ENCODE measurements at places on chromosomes 4 and X.

DNA sequence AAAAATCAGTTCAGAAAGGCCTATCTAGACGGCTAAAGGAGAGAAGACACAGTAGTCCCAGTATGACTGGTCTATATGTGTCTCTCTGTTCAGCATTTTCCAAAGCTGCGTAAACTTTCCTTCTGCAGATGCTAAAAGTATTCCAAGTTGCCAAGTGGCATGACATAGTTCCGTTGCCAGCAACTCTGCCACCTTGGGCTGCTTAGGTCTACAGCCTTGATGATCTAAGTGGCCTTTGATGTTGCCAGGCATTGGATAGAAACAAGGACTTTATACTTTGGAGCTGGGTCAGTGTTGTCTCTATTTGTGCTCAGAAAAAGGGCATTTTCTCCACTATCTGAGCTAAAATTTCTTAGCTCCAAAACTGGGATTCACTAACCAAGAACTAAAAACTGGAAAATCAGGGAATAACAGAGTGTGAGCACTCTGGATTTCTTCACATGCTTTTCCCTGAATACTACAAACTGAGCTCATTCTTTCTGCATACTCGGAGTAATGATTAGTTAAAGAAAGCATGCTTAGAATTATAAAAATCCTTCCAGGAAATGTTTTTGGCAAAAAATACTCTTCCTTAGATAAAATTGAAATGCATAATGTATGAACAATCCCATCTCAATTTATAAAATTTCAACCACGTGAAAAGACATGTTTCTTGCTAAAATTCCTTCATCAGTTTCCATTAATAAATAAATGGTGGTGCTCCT lies 191.4 kb downstream of the ADAMTS3 start:
- DNase-seq = no peak

DNA sequence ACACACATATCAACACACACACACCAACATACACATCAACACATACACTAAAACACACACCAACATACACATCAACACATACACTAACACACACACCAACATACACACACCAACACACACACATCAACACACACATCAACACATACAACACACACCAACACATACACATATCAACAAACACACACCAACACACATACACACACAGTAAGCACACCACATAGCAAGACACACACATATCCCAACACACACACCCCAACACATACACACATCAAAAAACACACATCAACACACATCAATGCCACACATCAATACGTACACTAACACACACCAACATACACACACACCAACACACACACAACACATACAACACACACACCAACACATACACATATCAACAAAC lies 40.9 kb upstream of the MAN2B2 start:
- no peak for DNase-seq

- DNase-seq = no peak
These were observed 41.3 kb downstream of the KLHL5 start for GRCh38 chr4:39103291-39103690.

GRCh38 chr4:185896817-185897488 lies 85.0 kb upstream of the SORBS2 start:
- DNase-seq = no peak

DNA sequence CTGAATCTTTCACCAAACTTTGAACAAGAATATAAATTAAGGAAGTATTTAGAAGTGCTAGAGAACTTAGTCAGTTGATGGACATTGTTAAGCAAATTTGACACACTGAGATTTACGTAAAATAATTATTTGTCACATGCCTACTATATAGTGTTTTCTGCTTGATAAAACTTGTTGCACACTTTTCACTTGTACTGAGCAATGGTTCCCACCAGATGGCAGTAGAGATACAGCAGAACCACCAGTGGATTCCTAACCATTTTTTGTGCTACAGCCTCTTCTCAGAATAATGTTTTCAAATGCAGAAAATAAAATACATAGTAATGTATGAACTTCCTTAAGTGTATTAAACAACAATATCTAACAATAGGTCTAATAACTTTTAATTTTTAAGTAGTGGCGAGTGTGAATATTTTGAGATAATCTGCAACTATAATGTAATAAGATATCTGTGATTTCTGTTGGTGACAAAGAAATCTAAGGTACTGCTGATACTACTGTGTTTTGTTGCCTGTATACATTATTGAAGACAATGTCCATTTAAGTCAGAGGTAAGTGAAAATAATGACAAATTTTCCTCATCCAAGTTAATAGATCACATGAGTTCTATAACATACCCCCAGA lies 81.2 kb downstream of the APOOL start:
- DNase-seq = peak; percentile 35

DNA sequence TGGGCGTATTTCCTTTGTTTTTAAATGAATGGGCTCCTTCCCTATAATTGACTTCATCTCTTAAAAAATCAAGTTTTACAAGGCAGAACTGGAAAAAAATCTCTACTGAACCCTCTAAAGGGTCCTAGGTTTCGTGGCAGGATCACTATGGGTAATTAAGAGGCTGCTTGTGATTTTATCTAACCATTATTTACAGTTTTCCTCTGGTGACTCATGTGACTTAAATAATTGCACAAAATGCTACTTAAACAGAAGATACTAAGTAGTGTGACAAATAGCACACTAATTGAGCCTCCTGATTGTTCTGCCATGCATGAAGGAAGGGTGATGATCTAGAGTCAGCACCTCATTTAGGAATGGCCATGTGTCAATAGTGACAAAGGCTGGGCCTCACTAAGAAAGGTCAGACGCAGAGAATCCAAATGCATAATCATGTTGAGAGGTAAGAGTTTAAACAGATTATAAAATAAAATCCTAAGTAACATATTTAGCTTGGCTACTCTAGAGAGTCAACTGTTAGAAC lies 35.5 kb downstream of the OFD1 start:
- no peak for DNase-seq

GRCh38 chr4:1244978-1245471 lies 3.9 kb downstream of the CTBP1 start:
- no peak for DNase-seq

GRCh38 chr4:110660755-110661154 lies 37.9 kb upstream of the PITX2 start:
- no peak for DNase-seq

DNA sequence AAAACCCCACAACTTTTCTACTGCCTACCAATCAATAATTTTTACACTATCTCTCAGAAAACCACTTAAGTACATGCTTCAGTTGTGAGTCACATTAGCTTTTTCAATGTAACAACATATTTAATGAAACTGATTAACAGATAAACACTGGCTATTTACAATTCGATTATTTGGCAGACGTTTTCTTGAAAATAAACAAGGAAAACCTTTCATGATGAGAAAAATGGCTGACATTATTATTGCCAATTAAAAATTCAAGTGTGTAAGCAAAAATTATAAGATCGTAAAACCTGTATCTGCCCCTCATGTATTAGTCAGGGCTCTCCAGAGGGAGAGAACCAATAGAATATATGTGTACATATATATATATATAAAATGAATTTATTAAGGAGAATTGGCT lies 1555.5 kb upstream of the IGFBP7 start:
- no peak for DNase-seq

- DNase-seq = no peak
These were observed 17.1 kb upstream of the AADAT start for GRCh38 chr4:170106900-170107299.

DNA sequence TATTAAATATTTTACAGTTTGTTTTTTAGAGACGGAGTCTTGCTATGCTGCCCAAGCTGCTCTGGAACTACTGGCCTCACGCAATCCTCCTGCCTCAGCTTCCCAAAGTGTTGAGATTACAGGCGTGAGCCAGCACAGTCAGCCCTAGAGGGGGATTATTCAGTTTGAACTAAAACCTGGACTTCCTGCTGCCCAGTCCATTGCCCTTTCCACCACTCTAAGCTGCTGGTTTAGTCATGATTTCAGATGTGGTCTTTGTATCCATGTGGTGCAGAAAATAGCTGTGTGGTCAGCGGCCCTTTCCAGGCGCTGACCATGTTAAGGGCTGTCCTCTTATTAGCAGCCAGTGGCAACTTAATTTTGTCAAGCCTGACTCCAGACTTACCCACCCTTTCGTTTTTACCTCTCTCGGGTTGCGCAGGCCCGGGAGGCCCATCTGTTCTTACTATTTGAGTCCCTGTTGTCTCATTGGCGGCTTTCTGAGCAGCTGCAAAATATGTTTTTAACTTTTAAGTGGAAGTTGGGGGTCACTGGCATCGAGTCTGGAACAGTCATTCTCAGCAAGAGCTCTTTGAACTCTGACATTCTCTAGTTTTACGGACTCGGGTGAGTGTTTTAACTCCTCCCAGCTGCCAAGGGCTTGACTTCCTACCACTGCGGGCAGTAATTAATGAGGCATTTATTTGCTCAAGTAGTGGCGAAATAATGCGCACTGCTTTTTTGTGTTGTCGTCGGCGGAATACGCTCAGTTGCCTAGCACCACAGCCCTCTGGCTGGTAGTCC lies 773 bp upstream of the VMA21 start:
- no peak for DNase-seq

- no peak for DNase-seq
These were observed 12.2 kb upstream of the FMR1 start for GRCh38 chrX:147899379-147900114.

- DNase-seq = no peak
These were observed 85.3 kb upstream of the TLL1 start for GRCh38 chr4:165787516-165788274.

DNA sequence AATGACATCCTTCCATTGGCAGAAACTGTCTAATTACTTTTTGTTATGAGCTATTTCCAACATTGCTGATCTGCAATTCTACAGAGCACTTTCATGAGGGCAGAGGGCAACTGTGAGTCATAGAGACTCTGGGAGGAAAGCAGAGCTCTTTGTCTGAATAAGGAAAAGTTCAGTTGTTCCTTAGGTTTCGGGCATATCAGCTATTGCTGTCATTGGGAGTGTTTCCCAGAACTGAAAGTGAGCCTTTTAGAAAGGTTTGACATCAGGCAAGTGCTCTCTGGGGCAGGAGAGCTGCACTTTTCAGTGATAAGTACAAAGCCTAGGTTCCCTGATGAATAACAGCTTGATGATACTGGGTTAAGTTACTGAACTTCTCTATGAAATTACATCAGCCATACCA lies 119.2 kb upstream of the EDNRA start:
- no peak for DNase-seq

DNA sequence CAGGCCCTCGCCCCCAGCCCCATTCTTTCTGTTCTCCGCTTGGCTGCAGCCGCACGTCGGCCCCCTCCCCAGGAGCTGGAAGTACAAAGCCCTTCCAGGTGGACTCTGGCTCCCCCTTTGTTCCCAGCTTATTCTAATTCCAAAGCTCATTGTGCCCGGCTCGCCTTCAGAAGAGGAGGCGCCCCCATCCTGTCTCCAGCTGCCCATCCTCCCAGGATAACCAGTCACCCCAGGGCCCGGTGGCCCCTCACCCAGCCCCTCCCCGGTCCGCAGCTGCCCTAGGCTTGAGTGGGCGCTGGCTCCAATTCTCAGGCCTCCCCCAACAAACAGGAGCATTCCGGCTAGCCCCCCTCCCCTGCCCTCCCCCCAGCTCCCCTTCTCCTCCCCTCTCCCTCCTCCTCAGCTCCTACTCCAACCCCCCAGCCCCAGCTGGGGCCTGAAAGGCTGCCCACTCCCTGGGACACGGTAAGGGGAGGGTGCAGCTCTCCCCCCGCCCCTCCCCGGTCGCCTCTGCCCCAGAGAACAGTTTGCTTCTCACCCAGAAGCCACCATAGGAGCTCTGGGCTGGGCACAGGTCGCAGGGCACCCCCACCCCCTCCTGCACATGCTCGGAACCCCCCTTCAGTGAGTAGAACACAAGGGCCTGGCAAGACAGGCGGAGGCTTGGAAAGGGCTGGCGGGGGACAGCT lies 3.1 kb upstream of the SLC6A8 start:
- no peak for DNase-seq

DNA sequence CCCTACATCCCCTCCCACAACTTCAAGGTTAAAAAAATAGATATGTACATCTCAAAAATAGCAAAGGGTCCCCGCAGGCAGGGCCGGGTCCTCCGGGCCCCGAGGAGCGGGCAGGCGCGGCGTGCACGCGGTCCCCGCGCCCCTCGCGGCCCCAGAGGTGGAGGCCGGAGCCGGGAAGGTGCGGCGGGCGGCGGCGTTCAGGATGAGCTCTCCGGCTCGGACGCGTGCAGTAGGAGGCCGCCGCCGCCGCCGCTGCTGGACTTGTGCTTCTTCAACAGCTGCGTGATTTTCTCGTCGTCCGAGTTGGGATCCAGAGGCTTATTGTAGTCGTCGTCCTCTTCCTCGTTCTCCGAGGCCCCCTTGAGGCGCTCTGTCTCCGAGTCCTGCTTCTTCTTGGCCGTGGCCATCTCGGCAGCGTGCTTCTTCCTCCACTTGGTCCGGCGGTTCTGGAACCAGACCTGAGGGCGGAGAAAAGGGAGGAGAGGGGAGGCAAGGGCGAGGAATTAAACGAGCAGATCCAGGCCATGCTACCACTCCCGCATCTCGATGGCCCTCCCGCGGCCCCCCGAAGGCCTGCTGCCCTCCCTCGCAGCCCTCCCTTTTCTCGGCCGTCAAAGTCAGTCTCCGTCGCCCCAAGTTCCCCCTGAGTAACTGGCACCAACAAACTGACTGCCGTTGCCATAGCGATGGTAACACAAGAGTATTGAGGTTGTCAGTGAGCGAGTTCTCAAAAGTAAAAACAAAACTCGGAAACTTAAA lies 5.8 kb downstream of the NKX6-1 start:
- no peak for DNase-seq

GRCh38 chr4:182486881-182487280 lies 243.7 kb downstream of the TENM3 start:
- DNase-seq = no peak

DNA sequence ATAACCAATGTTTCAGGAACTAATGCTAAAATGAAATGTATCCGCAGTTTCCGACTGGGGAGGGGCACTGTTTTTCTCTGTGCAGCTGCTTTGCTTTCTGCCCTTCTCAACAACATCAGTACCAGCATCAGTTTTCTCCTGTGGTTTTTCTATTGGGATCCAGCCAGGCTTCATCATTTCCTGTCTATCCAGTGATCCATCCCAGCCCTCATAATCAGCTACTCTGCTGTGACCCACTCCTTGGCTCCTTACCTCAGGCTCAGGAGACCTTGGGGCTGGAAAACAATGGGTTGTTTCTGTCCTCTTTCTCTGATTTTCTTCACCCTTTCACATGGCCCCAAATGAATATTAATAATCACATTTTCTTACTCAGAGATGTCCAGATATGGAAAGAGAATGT lies 222.2 kb upstream of the DKK2 start:
- no peak for DNase-seq

DNA sequence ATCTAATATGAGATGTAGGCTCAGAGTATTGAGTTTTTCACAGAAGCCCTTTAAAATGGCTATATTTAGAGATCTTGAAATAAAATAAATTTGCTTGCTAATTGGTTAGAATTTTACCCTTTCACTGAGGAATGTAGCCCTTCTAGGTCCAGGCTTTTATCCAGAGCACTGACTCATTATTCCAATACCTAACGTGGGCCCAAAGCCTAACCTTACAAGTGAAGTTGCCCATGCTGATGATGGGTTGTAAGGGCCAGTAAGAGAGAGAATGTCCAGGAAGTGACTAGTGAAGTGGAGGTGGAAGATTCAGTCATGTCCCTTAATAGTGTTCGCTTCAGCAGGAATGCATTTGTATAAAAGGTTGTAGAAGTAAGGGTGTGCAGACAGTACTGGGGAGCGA lies 155.9 kb downstream of the STIM2 start:
- no peak for DNase-seq

GRCh38 chr4:156190615-156191014 lies 236.9 kb upstream of the CTSO start:
- no peak for DNase-seq

- no peak for DNase-seq
These were observed 107.5 kb upstream of the RPL34 start for GRCh38 chr4:108512615-108513505.

GRCh38 chr4:40055863-40056715 lies 561 bp upstream of the N4BP2 start:
- peak; percentile 54 for DNase-seq

GRCh38 chr4:35163168-35163567 lies 1081.1 kb downstream of the ARAP2 start:
- DNase-seq = no peak
